Stimulated activated naive CD8-positive, alpha-beta T cell treated with anti-CD3 and anti-CD28 coated beads, Interleukin-15, Interleukin-2, amounts not matched to agents 100 U/mL and 50 U/mL, for 24 hours (primary cell): ENCODE measurements at places on chromosomes 12 and 14.
A peak's percentile ranks its signal among the peaks of the same experiment; 100 is the strongest.

DNA sequence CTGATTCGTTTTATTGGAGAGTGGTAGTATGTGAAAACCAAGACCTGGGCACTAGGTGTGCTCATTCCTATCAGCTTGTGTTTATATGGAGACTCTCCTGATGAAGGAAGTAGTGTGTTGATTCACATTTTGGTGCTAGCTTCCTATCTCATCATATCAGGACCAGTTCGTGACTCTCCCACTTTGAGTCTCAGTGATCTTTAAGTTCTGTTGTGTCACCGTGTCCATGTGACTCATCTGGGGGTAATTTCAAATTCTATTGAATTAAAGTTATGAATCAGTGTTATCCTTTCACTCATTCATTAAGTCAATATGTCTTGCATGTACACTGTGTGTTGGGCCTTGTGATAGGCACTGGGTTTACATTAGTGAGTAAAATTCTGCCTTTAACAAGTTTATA, 180.2 kb downstream of the CACNA1C start:
- DNase-seq = no peak

GRCh38 chr14:69615496-69616407, 4.4 kb downstream of the SUSD6 start:
- peak; percentile 39 for DNase-seq

DNA sequence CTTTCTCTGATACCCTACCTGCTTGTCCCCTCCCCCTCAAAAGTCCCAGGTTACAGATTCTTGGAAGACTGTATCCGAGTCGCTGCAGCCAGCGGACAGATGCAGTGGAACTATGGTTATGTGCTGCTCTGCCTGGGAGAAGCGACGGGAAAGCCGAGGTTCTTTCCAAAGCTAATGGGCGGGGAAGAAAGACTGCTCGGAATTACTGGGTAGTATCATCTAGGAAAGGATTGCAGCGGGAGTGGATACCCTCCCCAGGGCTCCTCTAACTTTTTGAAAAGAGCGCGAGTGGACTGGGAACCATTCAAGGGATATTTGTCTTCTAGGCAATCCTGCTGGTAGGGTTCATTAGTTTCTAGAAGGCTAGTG, 1.4 kb downstream of the PTHLH start:
- no peak for DNase-seq

GRCh38 chr12:8950221-8950527, 729 bp upstream of the M6PR start:
- DNase-seq = no peak

DNA sequence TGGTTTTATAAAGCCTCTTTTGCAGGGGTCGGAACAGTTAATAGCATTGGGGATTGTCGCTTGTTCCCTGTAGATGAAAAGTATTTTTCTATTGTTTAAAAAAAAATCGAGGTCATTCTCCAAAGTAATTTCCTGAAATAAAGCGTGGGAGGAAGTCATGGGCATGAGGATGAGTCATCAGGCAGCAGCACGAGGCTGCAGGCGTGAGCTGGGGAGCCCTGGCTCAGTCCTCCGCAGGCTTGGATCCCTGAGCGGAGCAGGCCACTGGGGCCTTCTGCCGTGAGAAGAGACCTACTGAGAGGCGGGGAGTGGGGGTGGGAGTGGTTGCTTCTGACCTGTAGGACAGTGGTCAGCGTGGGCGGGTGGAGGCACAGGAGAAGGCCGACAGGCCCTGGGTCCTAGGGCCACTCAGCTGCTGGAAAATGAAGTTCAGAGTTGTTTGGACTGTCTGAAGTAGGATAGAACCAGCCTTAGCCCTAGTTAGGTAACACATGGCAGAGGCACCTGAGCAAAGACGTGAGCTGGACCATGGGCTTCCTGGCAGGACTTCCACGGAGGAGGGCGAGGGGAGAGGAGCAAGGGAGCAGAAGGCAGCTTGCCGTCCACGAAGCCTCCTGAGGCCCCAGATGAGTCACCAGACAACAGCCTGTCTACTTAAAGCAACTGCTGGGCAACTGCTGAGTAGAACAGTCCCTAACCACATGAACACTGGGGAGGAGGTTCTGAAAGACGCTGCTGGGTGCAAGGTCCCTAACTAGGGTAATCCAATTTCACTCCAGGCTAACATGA, 21.1 kb upstream of the LGALS3 start:
- DNase-seq = peak; percentile 42
